ENCODE measurements at places on chromosomes 2 and 18. TPM values are rescaled to one million over a fixed set of nuclear protein-coding genes. Genes with fewer than 3 reads are reported as not detected.

SERPINE2 gene
- 2.9 TPM for polyA plus RNA-seq

TIGD1 gene
- polyA plus RNA-seq, result 5.3 TPM

GNLY gene
- 64.8 TPM for polyA plus RNA-seq

MC2R gene
- polyA plus RNA-seq, result not detected

CPLX4 gene
- polyA plus RNA-seq, result not detected

ASPRV1 gene
- 0.35 TPM for polyA plus RNA-seq

SYT4 gene
- polyA plus RNA-seq, result not detected

UGT1A8 gene
- polyA plus RNA-seq, result not detected

DIPK1C gene
- polyA plus RNA-seq, result not detected

NPC1 gene
- 10.7 TPM for polyA plus RNA-seq

ASB3 gene
- 14.7 TPM for polyA plus RNA-seq

SERPINB3 gene
- not detected for polyA plus RNA-seq

IL1RN gene
- polyA plus RNA-seq, result not detected

ASTL gene
- polyA plus RNA-seq, result not detected

IL1R1 gene
- polyA plus RNA-seq, result not detected

C2orf15 gene
- 2.0 TPM for polyA plus RNA-seq

POTEJ gene
- polyA plus RNA-seq, result not detected

CAPN14 gene
- 2.9 TPM for polyA plus RNA-seq

UGT1A5 gene
- polyA plus RNA-seq, result not detected

CYP1B1 gene
- 0.20 TPM for polyA plus RNA-seq

CD8B2 gene
- polyA plus RNA-seq, result not detected

PDE11A gene
- not detected for polyA plus RNA-seq

Measured in IgD-negative memory B cell (primary cell).